Suprapubic skin (tissue), 4 donors: ENCODE measurements at places on chromosomes 4 and X.

- no peak for DNase-seq
Observed at GRCh38 chr4:128288689-128289106, 1.1 kb upstream of the PGRMC2 start.

- no peak for DNase-seq
Observed at GRCh38 chr4:96730432-96730831, 890.5 kb downstream of the PDHA2 start.

DNA sequence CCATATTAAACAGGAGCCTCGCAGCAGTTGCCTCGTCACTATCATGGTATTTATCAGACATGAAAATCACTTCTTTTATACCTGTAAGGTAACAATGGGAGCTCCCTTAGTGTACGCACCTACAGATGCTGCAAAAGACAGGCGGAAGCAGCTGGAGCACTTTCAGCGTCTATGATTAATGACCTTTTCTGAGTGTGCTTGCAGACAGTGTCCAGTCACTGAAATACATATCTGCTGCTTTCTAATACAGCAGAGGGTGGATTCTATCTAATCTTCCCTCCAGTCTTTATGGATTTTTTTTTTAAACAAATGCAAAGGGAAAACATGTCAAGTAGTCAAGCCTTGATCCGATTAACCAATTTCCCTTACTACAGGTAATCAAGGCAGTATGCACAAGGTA is 24.1 kb downstream of the DCTD start:
- DNase-seq = no peak

DNA sequence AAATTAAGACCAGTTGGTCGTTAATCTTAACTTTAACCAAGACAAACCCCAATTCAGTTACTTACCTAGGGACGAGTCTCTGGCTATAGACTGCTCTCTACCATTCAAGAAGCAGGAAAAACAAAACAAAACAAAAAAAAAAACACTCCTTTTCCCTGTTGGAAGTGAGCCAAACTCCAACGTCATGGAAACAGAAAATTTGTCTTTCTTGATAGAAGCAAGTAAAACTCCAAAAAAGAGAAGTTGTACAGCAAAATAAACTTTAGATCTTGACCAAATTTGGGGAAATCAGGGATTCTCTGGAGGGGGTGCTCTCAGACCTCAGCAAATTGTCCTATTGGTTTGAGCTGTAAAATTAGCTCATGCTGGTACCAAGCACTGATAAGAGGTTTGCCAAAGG is 3.7 kb downstream of the CNGA1 start:
- DNase-seq = no peak

- no peak for DNase-seq
Observed at GRCh38 chr4:77039796-77040195, 36.0 kb downstream of the CCNI start.
